Mesenteric fat pad (tissue), 1 donor: ENCODE measurements at places on chromosomes 7 and 10.

DNA sequence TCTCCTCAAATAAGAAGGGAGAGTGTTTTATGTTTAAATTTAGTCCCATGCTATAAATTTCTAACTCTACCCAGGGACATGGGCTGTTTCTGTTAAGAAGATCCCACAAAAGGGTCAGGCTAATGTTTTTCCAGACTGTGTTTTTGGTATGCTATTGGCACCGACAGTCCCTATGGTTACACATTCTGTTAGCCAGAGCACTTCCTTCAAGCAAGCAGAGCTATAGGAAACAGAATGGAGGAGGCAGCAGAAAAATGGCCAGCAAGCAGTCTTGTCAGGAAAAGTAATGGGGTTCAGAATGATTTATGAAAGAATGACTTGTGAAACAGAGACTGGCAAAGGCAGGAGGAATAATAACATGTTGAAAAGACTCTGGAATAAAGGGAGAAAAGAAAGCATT, 44.8 kb upstream of the PHYHIPL start:
- DNase-seq = no peak

GRCh38 chr7:129222064-129222463, 2.8 kb upstream of the AHCYL2 start:
- DNase-seq = no peak

- no peak for DNase-seq
Measured at GRCh38 chr10:125199270-125199669, 38.9 kb upstream of the CTBP2 start.

GRCh38 chr7:83514977-83515376, 134.0 kb downstream of the SEMA3E start:
- no peak for DNase-seq

- DNase-seq = no peak
Measured at GRCh38 chr7:24784277-24784676, 27.0 kb upstream of the GSDME start.

DNA sequence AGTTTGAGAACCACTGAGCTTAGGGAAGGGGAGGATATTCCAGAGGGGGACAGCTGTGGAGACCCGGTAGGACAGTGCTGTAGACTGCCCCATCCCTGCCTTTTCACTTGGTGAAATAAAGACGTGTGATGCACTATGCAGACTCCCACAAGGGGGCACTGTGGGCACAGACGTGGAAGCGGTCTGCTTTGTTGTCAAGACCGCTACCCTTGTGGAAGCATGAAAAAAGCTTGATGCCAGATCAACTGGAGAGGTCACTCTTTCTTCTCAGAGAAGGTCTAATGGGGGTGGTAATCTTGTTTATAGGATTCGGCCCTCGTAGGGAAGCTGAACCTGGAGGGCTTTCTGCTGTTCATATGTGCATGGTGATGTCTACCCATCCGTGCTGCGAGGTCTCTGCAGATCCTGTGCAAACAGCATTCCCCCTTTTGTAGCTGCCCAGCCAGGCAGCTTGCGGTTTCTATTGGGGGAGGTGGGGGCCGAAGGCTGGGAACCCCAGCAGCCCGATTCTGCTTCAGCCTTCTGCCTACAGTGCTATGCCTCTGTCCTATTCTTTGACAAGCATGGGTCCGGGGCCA, 13.7 kb downstream of the RPS24 start:
- no peak for DNase-seq

DNA sequence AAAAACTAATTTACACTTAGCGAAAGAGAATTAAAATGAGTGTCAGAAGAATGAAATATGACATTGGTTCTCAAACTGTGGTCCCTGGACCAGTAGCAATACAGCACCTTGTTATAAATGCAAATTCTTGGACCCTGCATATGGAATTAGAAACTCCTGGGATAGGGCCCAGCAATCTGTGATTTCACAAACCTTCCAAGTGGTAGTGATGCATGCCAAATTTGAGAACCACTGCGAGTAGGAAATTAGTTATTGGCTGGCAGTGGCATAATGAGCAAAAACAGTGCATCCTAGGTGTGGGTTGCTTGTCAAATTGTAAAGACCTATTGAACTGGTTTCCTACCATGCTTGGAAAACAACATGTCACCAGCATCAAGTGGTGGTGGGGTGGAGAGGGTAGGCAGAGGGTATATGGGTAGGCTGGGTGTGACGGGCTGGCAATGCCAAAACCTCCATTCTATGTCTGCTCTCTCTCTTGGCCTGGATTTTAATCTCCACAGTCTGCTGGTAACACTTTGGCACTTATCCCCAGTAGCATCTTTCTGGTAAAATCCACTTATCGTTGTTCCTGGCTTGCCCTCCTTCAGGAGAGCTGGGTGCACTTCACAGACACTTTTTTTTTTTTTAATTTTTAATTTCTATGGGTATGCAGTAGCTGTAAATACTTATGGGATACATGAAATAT, 50.0 kb downstream of the ZNF22 start:
- DNase-seq = no peak

- no peak for DNase-seq
Measured at GRCh38 chr10:11687779-11688447, 54.3 kb upstream of the ECHDC3 start.

DNA sequence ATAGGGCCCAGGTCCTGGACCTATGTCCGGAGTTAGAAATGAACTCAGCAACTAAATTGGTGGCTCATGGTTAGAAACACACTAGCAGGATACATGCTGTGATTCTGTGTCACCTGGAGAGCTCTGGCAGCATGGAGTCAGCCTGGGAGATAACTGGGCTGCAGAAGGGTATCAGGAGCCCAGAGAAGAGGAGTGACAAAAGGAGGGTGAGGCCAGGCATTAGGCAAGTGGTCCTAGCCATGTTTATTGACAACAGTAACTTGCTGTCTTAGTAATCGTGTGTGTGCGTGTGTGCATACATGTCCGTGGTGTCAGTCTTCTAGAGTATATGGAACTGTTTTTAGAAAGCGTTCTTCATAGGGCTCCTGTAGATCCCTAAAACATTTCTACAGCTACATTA, 157.5 kb upstream of the PHYHIPL start:
- no peak for DNase-seq
